Right hindlimb (tissue), 1 donor: ENCODE measurements at places on chromosomes 2 and 18.

DNA sequence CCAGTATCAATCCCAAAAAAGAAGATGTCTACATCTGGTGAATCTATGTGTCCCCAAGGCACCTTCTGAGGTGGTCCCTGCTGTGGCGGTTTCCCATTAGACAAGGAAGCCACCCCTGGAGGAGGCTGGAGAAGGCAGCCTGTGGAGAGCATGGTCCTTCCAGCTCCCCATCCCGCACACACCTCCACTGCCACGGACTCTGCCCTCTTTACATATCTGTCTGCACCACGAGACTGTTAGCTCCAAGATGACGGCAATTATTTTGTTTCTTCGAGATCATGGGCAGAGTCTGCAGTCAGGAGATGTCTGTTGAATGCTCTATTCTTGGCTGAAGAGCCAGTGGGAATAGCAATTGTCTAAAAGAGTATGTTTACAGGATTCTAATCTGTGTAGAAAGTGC, 132.0 kb downstream of the OSR1 start:
- no peak for DNase-seq

DNA sequence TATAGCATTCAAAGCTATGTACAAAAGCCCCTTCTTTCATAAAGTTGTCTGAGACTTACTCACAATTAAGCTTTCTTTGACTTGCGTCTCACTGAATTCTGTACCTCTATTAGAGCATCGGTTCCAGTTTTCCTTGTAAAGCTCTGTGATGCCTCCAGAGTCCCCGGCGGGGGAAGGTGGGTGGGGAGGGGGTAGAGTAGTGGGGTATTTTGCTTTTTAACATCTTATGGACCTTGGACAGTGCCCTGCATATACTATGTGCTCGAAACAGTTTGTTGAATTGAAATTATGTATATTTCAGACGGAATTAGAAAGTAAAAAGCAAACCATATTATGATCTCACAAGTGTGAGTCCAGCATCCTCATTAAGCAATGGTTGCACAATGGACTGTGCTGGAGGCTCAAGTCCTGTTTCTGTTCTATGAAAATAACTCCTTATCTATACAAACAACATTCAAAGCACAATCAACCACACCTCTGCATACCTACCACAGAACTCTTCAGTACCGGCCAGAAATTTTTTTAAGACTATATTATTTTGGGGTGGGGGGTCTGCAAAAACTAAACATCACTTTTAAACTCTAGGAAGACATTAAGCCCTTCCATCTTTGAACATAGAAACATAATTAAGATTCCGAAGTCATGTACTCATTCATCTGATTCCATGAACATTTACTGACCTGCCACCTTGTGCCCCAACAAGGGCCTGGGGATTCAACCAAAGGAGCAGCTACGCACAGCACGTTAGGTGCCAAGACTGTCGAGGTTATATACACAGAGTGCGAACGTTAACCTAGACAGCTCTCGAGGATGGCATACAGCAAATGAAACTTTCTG, 908 bp downstream of the STAT1 start:
- DNase-seq = no peak

GRCh38 chr18:70423988-70424387, 135.1 kb downstream of the SOCS6 start:
- DNase-seq = no peak

DNA sequence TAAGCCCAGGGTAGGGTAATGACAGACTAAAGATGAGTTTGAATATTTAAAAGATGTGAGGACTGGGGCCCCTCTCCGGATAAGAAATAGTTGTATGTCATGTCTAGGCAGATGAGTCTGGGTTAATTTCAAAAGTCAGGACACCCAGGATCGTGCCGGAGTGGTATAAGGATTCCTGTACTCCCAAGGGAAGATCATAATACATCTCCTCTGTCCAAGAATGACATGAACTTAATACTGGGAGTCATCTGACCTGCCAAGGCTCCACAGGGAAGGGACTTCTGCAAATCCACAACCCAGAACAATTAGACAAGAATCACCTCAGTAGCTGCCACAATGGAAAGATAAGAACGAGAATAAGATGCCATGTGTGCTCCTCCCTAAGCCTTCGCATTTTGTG, 17.1 kb downstream of the RPRM start:
- DNase-seq = no peak

DNA sequence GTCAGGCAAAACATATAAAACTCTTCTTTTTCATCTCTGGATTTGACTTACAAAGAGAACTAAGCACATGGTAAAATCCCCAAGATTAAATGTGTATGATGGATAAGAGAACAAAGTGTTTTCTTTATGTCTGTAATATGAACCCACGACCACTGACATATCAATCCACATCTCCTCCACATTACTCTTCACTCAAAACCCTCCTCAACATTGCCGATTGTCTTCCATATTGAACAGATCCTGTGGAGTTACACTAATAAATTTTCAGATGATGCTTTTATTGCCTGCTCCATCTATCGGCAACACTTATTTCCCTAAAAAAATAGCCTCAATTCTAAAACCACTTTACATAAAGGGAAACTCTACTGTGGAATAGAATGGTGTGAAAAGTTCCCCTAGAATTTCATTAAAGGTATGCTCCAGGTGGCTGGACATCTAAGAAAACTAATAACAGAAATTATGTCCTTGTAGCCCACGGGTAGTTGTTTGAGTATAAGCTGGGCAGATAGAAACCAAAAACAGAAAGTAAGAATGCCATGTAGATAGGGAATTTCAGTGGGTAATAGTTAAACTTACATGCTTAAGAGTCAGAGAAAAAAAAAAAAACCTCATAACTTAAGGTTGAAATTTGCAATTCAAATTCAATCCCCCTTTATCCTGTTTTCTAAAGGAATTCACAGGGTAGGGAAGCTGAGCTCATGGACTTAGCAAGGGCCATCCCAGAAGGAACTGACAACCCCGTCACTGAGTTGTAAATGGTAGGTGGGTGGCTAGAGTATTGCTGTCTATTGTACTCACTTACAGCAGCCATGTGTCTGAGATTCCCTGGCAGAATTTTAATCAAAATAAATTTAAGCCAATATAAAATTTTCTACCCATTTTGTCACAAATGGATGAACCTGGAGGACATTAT, 305.4 kb upstream of the LYPD1 start:
- no peak for DNase-seq

- no peak for DNase-seq
These were observed 39.1 kb downstream of the STK17B start for GRCh38 chr2:196131949-196132925.

DNA sequence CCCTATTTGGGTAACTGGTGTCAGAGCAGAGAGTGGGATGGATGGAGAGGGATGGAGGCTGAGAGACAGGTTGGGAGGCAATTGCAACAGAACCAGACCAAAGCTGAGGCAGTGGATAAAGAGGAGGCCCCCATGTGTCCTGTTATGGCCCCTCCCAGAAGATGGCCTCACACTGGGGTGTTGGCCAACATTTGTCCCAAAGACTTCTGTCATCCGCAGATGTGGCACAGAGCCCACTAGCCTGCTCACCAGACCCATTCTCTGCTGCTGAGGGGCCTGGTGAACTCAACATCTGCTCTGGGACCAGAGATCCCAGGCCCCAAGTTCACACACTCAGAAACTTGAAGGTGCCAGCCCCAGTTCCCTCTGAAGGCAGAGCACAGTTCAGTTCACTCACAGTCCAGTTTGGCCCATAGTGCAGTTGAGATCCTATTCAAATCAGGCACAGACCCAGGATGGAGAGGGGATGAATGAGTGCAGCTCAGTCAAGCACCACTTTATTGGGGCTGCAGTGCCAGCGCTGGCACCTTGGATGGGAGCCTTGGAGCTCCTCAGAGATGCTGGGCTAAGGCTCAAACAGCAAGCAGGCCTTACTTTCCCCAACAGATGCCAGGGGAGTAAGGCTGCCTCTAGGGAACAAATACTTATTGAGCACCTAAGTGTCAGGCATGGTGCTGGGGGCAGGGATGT, 189.2 kb downstream of the ZBTB7C start:
- no peak for DNase-seq

DNA sequence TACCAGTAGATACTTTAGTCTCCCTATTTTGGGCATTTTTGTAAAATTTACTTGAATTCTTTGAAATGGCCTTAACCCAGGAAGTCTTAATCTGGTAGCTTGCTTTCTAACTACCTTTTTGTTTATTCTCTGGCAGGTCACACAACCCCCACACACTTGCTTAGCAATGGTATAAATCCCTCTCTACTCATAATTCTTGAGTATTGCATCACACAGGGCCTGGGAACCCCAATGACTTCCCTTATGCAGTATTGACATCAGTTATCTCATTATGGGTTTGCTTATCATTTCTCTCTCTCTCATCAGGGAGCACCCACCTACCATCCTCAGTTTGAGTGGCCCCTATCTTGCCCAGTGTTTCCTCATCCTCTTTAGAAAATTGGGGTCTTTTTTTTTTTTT, 207.1 kb downstream of the KCNS3 start:
- no peak for DNase-seq

- no peak for DNase-seq
These were observed 54.5 kb upstream of the NPAS2 start for GRCh38 chr2:100765481-100765880.

GRCh38 chr18:35888329-35888728, 84.2 kb upstream of the RMP24 start:
- DNase-seq = no peak

DNA sequence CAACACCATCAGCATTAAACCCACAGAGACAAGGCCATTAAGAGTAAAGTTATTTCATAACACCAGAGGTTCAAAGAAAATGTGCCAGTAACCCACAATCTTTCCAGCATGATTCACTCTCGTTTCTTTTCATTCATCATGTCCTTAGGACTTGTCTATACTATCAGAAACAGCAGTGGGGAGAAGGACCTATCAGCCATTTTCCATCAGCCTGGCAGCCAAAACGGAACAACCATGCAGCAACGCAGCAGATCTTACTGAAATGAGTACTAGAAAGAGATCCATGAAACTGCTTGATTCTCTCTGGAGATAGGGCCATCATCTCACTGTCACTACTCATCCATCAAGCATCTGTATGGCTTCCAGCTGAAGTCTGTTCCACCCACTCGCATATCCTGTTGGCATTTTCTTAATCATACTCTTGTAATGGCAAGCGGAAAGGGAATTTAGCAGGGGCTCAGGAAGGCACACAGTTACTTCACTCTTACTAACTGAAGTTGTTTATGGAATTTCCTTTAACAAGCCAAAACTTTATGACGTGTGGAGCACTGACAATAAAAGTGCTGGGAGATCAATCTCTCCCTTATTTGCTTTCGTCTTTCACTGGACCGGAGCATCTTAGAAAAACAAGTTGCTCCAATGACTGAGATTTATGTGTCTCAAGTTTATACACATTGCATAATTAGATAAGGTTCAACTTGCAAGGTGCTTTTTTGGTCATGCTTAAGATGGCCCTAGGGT, 69.7 kb downstream of the EPHA4 start:
- DNase-seq = no peak

- no peak for DNase-seq
These were observed 52.4 kb downstream of the VSNL1 start for GRCh38 chr2:17592731-17593409.

GRCh38 chr2:186558512-186559276, 31.2 kb upstream of the ITGAV start:
- no peak for DNase-seq

GRCh38 chr2:226790431-226790830, 9.2 kb downstream of the IRS1 start:
- no peak for DNase-seq

DNA sequence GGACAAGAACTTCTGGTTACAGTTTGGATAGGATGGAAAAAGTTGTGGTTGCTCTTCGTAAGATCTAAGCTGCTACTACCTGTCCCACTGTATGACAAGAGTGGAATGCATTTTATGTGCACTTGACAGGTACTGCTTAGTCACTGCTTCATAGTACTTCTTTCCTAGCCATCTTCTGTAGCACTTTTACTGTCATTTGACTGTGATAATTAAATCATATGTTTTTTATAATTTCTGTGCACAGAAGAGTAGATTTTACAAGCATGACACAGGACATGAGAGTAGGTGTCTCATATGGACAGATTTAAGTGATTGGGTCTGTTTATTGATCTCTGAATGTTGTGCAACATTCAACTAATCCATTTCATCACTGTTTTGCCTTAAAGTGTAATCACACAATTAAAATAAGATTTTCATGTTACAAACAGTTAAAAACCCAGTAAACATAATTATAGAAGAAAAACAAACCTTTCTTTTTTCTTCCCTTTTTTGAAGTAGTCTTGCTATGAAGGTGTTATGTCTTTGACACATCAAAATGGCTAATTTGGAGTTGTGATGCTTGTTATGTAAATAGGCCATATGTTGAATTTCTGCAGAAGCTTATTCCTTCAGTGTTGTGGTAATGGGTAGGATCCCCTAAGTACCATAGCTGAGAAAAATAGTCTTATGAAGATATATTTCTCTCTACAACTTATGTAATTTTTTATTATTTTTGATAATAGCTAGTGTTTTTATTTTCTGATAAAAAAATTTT, 3.0 kb downstream of the SPATS2L start:
- DNase-seq = no peak

- peak; percentile 35 for DNase-seq
These were observed 833 bp downstream of the AFG3L2 start for GRCh38 chr18:12376034-12376753.

GRCh38 chr2:29841386-29842004, 79.9 kb downstream of the ALK start:
- DNase-seq = peak; percentile 31

GRCh38 chr18:30658306-30658705, 384.2 kb downstream of the DSC3 start:
- no peak for DNase-seq

DNA sequence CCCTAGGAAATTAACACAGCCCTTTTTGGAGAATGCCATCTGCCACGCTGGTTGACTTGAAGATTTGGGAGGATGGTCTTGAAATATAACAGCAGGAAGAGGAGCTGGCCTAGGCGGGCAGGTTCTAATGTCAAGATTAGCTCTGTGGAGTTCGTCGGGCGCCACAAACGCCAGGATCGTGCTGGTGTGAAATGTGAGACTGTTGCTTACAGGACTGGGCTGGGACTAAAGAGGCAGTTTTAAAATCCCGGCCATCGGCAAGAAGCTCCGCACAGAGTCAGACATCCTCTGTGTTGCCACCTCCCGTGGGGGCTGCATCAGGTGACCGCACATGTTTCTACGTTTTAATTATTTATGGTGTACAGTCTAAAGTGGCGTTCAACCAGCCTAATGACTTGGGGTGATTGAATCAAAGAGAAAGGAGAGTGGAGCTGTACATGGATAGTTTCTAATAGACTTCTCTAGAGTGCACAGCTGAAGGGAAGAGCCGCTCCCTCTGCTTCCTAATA, 99.4 kb upstream of the BCL11A start:
- no peak for DNase-seq

DNA sequence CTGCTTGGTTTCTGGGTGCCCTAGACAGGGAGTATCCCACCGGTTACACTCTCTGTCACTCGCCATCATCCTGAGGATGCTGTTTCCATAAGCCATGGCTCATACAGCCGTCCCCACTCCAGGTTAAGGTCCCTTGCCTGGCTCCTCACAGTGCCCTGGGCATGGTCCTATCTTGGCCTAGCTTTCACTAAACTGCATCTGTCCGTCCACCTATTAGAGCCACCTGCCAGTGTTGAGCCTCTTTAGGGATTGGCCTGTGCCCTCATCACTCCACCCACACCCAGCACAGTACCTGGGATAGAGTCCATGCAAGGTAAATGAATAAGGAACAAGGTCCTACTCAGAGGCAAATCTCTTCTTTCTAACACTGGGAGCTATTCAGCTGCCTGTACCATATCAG, 320.1 kb downstream of the GBX2 start:
- DNase-seq = no peak
